Fibroblast of villous mesenchyme (primary cell): ENCODE measurements at places on chromosomes 16 and 17. TPM values are rescaled to one million over a fixed set of nuclear protein-coding genes. Genes with fewer than 3 reads are reported as not detected.
A peak's percentile ranks its signal among the peaks of the same experiment; 100 is the strongest.

Gene CCDC40
- 3.2 and 6.9 TPM in 2 replicates for total RNA-seq

Gene CHRNE
- total RNA-seq = under 0.01 and 0.32 TPM in 2 replicates

DNA sequence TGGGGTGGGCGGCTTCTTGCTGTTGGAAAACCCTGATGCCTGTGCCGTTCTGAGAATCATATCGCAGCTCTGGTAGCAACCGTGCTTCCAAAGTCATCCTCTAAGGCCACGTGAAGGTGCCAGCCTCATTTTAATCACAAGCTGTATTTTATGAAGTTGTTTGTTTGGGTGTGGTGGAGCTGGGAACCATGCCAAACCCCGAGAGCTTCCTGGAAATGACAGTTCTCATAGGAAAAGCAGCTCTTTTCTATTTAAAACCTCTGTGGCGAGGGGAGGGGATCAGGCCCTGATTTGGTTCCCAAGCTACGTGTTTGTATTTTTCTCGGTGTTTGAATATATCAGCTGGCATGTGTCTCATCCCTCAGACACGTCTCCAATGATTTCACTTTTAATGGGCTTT, 21.7 kb downstream of the KNOP1 start:
- DNase-seq = peak; percentile 98

Gene ACAP1
- 1.9 and 3.9 TPM in 2 replicates for total RNA-seq

GRCh38 chr16:60217787-60218186, 1483.7 kb upstream of the GOT2 start:
- DNase-seq = no peak
